Stimulated activated CD4-positive, alpha-beta T cell treated with anti-CD3 and anti-CD28 coated beads, Interleukin-15, amount 100 ng/mL, for 1 hour (primary cell): ENCODE measurements at places on chromosomes 2 and 18.

DNA sequence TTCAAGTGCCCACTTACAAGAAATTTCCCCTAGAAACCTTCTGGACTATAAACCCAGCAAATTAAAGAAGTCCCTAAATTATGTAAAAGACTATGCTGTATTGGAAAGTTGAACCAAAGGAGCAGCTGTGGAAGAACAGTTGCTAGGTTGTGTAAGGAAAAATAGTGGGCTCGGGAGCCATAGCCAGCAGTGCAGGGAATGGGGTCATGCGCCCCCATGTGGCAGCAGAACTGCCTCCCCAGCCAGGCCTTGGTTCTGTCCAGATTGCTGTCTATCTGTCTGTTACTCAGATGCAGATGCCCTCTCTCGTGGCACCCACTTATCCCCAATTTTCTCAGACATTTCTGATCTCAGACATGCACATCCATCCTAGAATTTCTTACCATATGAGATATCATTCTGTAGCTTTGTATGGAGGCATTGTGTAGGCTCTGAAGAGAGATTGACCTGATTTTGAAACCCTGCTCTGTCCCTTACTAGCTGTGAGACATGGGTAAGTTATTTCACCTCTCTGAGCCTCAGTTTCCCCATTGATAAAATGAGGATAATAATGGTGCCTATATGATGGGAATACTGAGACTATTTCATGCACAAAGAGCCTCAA, 258.3 kb downstream of the SS18 start:
- no peak for DNase-seq

DNA sequence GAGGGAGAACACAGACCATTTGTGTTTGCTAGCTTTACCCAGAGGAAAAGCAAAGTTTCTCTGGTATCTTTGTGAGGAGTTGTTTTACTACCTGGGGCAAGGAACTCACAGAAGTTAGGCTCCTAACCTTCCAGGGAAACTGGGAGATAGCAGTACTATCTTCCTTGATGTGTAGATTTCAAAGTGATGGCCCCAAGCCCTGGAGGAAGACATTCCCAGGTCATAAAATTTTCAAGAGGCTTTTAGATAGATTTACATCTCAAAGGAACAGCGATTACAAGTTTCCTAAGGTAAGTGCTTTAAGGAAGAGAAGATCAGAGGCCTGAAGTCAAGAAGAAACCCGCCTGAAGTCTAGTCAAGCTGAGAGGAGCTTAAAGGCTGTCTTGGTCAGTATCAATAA, 1187.8 kb upstream of the TMEFF2 start:
- DNase-seq = no peak

DNA sequence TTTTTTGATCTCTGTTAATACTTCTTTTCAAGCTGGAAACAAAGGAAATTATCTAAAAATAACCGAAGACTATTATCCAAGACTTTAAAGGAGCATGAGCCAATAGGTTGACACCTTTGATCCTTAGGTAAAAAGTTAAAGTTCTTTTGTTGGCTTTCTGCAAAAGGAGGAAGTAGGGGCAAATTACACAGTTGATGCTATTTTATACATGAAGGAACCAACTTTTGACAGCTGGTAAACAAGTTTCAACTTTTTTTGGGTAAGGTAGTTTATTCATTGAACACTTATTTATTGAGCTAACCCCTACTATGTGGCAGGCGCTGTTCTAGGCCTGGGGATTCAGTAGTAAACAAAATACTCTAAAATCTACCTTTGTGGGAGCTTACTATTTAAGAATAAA, 66.6 kb upstream of the ZEB2 start:
- no peak for DNase-seq

DNA sequence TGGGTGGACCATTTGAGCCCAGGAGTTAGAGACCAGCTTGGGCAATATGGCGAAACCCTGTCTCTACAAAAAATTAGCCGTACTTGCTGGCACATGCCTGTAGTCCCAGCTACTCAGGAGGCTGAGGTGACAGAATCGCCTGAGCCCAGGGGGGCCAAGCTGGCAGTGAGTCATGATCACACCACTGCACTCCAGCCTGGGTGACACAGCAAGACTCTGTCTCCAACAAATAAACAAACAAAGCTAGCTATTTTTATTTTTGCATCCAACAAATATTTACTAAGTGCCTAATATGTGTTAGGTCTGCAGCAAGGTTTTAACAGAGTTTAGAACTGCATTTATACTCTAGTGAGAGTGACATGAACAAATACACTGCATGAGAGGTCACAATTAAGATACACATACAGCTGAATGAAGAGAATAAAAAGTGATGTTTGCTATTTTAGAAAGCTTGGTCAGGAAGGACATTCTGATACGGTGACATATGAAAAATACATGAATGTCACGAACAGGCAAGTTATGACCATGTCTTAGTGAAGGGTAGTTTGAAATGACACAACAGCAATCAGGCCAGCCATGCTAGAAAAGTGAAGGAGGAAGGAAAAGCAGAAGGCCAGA, 83.2 kb upstream of the FRZB start:
- no peak for DNase-seq

DNA sequence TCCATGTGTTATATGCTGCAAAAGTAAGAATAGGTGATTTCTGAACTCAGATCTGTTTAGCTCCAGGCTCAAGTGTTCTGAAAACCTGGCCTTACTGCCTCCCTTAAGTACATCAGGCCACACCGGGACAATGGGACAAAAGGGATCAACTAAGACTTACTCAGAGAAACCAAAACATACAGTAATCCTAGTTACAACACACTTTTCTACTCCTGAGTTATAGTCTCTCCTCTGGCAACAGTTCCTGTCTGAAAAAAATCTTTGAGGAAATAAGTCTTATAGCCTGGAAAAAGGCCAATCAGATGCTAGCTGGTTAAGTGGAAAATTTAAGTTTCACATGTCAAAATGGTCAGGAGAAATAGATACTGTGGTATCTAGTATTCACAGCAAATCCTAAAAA, 5.6 kb downstream of the METTL5 start:
- no peak for DNase-seq

DNA sequence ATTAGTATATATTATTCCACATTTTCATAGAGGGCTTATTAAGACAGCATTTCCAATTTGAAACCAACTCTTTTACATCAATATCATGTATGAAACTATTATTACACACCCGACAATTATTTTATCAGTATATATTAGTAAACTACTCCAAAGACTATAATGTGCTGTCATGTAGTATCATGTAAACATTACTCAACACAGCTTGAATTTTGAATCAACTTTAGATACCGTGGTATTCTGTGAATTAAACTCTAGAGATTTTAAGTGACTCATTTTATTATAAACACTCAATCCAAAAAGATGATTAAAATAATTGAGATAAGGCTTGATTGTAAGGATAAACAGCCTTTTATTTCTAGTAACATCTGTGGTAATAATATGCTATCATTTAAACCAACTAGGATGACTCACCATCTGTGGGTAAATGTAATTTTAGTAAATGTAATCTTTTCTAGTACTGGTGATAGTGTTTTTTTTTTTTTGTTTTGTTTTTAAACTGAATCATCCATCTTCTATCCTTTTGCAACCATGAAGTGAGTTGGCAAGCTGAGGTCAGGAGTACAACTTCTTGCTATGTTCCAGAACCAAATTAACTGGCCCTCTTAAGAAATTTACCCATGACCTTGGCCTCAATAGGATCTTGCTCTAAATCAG, 144.3 kb upstream of the SMAD7 start:
- no peak for DNase-seq
